ENCODE measurements at places on chromosomes 4 and X.

GRCh38 chr4:149715822-149716585, 99.6 kb downstream of the IQCM start:
- DNase-seq = no peak

- DNase-seq = no peak
Measured at GRCh38 chr4:158895797-158896576, 127.2 kb downstream of the FNIP2 start.

DNA sequence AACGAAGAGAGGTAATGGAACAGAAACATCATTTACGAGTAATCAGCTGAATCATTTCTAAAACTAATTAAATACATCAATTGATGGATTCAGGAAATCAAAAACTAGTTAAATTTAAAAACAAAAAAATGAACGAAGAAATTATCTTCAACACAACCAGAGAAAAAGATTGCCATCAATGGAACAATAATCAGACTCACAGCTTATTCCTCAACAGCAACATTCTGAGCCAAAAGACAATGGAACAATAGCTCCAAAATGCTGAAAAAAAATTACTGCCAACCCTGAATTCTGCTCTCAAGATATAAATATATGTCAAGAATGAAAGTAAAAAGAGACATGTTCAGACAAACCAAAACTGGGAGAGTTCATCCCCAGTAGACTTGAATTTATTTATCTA, 65.5 kb upstream of the KLF3 start:
- DNase-seq = no peak

DNA sequence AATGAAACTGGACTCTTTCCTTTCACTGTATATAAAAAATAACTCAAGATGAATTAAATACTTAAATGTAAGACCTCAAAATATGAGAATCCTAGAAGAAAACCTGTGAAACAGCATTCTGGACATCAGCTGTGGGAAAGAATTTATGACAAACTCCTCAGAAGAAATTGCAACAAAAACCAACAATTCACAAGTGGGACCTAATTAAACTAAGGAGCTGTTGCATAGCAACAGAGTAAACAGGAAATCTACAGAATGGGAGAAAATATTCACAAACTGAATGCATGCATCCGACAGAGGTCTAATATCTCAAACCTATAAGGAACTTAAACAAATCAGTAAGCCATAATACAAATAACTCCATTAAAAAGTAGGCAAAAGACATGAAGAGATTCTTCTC, 851.7 kb upstream of the PCDH10 start:
- DNase-seq = no peak

DNA sequence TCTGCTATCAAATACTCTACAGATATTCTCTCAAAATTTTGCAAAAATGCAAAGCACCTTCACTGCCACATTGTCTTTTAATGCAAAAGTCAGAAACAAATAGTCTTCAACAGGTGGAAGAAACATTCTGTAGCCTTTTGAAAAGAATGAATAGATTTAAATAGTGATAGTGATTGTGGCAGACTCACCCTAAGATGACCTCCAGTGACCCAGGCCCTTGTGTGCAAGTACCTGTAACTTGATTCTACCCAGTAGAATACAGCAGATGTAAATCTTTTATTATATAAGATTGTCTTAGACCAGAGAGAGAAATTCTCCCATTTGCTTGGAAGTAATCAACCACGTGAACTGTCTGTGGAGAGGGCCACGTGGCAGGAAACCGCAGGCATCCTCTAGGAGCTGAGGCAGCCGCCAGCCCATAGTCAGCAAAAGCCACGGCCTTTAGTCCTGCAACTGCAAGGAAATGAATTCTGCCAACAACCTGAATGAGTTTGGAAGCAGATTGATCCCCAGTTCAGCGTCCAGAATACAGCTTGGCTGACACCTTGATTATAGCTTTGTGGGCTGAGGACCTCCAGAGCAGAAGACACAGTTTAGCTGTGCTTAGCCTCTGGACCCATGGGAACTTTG, 272.5 kb downstream of the ARHGAP10 start:
- DNase-seq = no peak

DNA sequence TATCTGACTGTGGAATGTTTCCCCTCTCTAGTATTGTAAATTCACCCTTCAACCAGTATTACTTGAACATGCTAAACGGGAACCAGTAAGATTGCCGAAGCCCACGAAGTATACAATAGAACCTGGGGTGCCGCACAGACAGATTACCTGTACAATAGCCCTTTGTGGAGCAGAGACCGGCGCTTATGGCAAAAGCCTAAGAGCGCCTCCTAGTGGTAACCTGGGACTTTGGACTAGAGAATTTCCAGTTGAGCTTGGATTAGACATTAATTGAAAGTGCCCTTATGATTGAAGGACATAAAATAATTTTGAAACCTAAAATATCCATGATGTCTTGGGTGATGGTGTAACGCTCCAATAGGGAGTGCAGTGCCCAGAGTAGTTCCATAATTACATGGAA, 14.1 kb downstream of the ZNF157 start:
- peak; percentile 54 for DNase-seq

GRCh38 chr4:38523524-38524448, 140.2 kb upstream of the KLF3 start:
- no peak for DNase-seq

DNA sequence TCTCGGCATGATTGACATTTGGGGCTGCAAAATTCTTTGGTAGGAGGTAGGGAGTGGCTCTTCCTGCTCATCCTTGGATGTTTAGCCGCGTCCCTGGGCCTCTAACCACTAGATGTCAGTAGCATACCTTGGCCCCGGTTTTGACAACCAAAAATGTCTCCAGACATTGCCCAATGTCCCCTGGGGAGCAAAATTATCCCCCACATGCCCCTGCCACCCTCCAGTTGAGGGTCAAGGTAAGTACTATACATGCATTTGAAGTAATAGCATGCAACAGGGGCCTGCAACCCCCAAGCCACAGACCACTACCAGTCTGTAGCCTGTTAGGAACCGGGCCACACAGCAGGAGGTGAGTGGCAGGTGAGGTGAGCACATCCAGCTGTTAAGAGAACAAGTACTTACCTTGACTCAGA, 17.6 kb upstream of the KIAA1210 start:
- DNase-seq = no peak

GRCh38 chr4:123236606-123237005, 160.0 kb upstream of the SPRY1 start:
- no peak for DNase-seq

GRCh38 chr4:123017636-123018395, 95.4 kb upstream of the NUDT6 start:
- DNase-seq = no peak

DNA sequence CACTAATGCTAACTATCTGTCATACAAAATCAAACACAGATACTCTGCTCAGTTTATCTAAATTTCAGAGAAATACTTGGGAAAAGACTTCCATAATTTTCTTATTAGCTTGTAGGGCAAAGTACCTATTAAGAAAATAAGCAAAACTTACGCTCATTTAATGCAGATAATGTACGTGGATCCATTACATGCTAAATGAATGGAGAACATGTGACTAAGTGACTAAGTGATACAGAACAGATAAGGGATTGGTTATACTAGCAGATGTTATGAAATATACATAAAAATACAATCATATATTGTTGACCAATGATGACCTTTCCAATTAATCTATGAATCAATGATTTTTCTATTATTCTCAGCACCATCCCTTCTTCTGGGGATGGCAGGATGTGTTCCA, 25.7 kb downstream of the EREG start:
- DNase-seq = no peak

- DNase-seq = no peak
Measured at GRCh38 chr4:70463335-70463734, 8.7 kb upstream of the MUC7 start.

DNA sequence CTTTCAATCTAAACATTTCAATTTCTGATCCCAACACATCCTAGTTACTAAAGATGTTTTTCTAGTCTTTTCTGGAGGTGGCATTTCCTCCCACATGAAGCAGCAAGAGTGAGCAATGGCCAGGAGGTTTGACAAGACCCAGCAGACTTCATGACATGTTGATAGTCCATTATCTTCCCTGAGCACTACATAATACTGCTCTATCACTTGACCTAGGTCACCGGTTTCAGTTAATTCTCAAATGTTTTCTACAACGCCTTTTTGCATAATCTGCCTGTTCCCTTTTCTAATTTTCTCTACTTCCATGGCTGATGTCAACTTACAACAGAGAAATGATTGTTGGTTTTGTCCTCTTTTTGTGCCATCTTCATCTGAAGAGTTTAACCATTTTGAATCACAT, 62.0 kb upstream of the GPRIN3 start:
- DNase-seq = no peak

- no peak for DNase-seq
Measured at GRCh38 chr4:185015108-185015507, 3.2 kb upstream of the HELT start.

DNA sequence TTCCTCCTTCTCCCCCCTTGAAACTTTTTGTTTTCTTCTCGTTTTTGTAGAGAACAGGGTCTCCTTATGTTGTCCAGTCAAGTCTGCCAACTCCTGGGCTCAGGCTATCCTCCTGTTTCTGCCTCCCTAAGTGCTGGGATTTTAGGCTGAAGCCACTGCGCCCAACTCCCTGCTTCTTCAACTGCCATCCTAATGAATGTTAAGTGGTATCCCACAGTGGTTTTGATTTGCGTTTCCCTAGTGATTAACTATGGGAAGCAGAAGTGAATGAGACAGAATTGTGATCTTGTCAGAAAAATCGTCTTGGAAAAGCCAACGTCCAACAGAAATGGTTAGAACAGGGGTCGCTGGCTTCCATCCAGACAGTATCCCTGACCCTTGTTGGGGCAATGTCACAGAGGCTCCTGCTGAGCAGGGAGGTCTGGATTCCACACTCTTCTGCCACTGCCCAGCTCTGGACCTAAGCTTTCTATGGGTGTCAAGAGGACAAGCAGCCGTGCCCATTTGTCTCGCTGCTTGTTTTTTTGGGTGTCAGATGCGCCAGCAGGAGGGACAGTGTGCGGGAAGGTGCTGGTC, 869 bp upstream of the ADD1 start:
- no peak for DNase-seq

- DNase-seq = no peak
Measured at GRCh38 chrX:123454712-123455431, 270.8 kb downstream of the GRIA3 start.

DNA sequence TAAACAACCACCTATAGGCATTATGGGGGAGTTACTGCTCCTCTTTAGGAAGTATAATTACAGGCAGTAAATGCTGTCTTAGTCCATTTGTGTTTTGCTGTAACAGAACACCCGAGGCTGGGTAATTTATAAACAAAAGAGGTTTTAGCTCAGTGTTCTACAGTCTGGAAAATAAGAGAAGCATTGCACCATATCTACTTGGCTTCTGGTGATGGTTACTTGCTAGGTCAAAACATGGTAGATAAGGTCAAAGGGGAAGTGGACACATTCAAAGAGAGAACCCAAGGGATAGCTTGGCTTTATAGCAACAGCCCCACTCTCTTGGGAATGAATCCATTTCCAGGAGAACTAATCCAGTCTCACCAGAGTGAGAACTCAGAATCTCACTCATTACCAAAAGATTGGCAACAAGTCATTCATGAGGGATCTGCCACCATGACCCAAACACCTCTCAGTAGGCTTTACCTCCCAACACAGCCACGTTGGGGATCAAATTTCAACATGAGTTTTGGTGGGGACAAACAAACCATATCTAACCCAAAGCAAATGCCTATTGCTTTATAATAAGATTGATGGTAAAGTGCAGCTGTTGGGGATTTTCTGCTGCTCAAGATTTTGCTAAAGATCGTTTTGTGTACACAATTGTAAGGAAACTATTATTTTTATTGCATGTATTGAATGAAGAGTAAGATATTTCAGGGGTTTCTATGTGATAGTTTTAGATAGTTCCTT, 32.6 kb downstream of the STAG2 start:
- no peak for DNase-seq

GRCh38 chr4:8675906-8676305, 83.3 kb downstream of the CPZ start:
- DNase-seq = no peak

DNA sequence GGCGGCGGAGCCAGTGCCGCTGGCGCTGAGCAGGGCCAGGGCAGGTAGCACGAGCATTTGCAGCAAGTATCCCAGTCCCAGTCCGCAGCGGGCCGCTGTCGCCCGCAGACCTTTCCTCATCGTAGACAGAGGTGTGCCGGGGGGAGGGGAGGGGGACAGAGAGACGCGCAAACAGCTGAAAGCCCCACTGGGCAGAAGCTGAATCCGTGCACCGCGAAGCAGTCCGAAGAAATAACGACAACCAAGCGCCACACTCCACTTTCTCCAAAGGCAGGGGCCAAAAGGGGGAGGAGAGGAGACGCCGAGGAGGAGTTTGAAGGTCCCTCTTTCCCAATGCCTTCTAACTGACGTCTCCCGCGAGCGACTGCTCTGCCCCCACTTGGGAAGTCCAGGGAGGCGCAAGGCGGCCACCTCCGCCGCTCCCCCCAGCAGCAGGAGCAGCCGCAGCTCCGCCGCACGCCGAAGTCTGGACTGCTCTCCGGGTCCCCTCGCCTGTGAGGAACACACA, at the start of gene UNC5C:
Gene UNC5C, minus strand, starts transcription at position 236 of the 508 bp plus-strand sequence.
- no peak for DNase-seq

DNA sequence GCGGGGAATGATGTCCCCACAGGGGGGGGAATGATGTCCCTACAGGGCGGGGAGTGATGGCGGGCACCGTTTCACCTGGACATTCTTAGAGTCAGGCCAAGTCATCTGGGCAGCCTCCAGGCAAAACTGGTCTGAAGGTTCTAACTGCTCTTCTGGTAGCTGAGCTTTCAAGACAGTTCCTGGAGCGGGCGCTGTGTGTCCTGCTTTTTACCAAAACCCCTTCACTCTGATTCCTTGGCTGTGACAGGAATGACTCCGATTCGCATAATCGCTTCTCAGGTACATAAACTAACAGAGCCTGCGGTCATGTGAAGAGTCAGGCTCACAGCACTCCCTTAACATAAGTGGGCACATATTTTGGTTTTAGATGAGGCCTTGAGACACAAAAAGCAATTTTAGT, 836.0 kb downstream of the TRIML1 start:
- DNase-seq = no peak

DNA sequence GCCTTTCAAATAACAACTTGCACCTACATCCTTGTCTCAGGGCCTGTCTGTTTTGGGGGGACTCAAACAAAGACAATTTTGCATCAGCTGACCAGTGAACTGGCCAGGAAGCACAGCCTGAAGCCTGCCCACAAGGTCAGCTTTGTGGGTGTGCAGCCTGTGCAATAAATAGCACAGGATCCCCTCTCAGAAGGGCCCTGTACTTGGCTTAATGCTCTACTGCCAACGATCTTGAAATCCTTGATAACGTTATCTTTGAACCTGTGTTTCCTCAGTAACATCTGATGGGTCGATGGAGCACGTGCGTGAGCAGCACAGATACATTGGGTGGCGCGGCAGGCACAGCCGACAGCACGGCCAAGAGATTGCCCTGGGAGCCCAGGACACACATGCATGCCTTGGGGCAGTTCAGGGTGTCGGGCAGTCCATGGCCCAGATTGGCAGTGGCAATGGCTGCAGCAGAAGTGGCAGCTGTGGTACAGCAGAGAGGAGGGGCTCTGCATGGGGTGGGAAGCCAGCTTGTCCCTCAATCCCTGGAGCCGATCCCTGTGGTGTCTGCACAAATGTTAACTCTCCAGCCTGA, 58.8 kb upstream of the ATP6AP2 start:
- DNase-seq = peak; percentile 11

- DNase-seq = no peak
Measured at GRCh38 chr4:118765399-118765798, 70.5 kb downstream of the SEC24D start.
